Fibroblast of pulmonary artery (primary cell): ENCODE measurements at places on chromosomes 2 and 18.
A peak's percentile ranks its signal among the peaks of the same experiment; 100 is the strongest.

DNA sequence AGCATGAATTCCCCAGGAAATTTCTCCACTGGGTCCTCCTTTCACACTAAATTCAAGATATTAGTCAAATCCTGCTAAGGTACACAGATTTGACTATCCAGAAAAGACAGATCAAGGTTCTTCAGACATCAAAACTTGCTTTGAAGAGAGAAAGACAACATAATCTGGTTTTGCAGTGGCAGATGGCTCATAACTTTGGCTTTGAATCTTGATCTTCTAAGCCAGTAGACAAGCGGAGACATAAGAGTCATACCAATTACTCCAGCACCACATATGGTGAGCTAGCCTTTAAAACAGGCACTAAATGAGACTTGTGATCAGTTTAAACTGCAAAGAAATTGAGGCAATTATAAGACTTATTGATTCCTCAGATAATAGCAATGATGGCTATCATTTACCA lies 29.3 kb downstream of the PDE11A start:
- DNase-seq = no peak

GRCh38 chr2:100818606-100819369 lies 1.2 kb upstream of the NPAS2 start:
- DNase-seq = peak; percentile 93

DNA sequence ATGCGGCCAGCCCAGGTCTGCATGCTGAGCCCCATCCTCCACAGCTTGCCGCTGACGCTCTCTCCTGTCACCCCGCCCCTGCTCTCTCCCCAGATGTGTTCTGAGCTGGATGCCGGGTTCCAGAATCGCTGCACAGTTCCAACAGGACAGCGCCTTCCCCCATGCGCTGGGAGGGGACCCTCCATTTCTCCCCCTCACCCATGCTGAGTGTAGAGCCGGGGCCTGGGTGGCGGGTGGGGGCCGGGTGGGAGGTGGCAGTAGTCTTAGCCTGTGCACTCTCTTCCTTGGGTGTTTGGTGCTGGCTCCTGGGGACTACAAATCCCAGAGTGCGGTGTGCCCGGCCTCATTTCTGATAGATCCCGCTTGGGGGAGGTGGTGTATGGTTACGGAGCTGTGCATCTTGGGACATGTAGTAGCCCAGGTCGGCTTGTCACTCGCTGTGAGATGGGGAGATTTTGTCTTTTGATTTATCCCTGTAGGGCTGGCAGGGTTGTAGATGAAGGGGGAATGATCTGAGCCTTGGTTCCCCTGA lies 6.8 kb downstream of the DNAJB2 start:
- peak; percentile 52 for DNase-seq

GRCh38 chr18:43917520-43917919 lies 640.2 kb upstream of the SYT4 start:
- DNase-seq = no peak

- no peak for DNase-seq
Observed at GRCh38 chr18:76395609-76396008, 99.4 kb downstream of the ZNF516 start.

DNA sequence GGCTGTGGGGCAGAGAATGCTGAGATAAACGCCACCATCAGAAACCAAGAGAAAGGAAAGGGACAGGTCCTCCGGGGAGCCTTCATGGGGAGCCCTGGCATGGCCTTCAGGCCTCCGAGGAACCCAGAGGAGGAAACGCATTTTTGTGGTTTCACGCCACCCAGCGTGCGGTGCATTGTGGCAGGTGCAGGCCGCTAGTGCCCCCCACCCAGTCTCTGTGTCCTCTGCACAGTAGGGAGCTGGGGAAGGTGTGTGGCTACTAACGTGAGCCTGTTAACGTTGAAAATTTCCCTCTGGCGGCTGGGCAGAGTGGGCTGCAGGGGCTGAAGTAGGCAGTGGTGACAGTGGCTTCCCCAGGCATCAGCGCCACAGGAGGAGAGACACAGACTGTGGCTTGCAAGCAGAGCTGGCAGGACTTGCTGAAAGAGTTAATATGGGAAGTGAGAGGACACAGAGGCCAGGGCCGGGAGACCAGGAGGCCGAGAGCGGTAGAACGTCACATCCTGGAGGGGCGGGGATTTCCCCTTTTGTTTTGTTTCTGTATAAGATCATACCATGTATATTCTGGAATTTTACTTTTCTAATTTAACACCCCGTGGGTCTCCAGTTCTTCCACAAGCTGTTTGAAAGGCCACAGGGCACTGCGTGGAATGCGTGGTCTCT lies 166.9 kb downstream of the GBX2 start:
- no peak for DNase-seq

- peak; percentile 3 for DNase-seq
Observed at GRCh38 chr2:125745514-125745913, 910.4 kb upstream of the GYPC start.

GRCh38 chr18:37964885-37965571 lies 399.4 kb upstream of the CELF4 start:
- no peak for DNase-seq

DNA sequence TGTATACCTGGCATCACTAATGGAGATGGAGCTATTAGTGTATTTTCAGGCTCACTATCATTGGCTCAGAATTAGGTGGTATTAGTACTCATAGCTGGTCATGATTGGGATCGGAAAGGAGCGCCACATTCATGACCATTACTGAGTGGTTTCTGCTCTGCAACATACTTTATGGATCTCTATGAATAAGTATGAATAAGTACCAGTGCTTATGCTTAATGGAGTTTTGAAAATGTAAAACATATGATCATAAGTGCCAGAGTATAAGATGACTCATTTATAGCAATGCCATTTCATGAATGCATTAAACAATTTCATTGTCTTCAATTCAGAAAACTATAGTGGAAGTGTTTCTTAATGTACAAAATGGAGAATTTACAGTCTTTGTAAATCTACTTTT lies 156.7 kb downstream of the GALNT3 start:
- DNase-seq = no peak

GRCh38 chr18:39607034-39607433 lies 2041.4 kb upstream of the CELF4 start:
- DNase-seq = no peak

DNA sequence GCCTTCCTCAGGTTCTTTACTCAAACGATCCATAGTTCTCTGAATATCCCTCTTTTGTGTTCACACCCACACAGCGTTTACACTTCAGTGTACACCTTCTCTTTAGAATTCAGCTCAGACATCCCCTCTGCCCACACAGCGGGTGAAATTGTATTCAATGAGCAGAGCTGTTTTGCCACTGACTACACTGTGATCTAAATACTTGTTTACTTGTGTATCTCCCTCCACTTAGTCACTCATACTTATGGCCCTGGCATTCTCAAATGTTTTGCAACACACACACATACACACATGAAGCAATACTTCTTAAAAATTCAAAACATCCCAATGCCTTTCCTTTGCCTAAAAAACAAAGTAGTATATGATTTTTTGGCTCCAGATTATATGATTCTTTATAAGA lies 297.1 kb downstream of the TMX3 start:
- DNase-seq = peak; percentile 84

GRCh38 chr2:43444989-43445645 lies 150.7 kb downstream of the THADA start:
- no peak for DNase-seq
